Bone marrow (tissue), 2 donors: ENCODE measurements at places on chromosomes 1 and 21.

- DNase-seq: no peak
Measured at GRCh38 chr1:56922070-56922469, 43.7 kb downstream of the C8B start.

DNA sequence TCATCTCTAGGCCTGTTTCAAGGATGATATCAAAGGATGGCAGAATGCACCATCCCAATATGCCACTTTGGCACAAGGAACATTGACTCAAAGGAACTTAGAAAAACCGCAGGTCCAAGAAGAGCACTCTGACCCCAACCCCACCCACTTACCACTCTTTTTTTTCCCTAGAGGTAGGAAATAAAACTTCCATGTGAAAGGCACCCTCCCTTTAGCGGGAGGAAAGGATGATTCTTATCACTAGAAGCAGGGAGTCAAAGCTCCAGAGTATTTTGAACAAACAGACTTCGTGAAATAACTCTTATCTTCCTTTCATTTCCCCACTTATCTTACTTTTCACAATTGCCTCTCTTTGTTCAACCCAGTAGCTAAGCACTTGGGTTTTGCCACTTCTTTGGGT, 22.2 kb downstream of the PSMG1 start:
- DNase-seq: no peak

GRCh38 chr1:54623216-54624007, at the start of gene FAM151A:
TSS of gene FAM151A (minus strand) at chr1:54623525. CDS start at chr1:54623395, 130 bp downstream.
- no peak for DNase-seq

DNA sequence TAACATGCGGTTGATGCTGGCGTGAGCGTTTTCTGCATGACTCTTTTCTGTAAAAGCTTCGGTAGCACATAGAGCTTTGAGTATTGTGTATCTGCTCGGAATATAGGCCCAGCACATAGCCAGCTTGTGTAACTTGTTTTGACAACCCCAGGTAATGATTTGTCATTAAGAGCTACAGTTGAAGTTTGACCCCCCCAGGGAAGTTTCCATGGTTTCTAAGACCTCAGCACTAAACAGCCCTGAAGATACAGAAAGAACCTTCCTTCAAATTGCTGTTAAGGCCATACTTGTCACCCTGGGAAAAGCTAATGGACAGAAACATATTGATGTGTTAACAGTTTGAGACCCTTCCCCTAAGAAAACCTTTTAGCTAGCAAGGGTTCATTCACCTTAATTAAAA, 380.7 kb downstream of the PRDM2 start:
- DNase-seq: no peak

DNA sequence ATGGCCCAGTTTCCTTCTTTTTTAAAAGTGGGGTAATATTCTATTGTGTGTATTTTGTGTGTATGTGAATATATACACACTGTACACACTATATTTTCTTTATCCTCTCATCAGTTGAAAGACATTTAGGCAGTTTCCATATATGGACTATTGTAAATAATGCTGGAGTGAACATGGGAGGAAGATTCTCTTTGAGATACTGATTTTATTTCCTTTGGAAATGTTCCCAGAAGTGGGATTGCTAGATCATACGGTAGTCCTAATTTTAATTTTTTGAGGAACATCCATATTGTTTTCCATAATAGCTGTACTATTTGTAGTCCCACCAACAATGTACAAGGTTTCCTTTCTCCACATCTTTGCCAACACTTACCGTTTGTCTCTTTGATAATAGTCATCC, 51.0 kb downstream of the F3 start:
- no peak for DNase-seq
